ENCODE measurements at places on chromosomes 12 and 14. TPM values are rescaled to one million over a fixed set of nuclear protein-coding genes. Genes with fewer than 3 reads are reported as not detected.

CPNE6 gene
- not detected for total RNA-seq

FGF6 gene
- not detected for total RNA-seq

SPATS2 gene
- 14.0 TPM for total RNA-seq

ZFHX2 gene
- total RNA-seq: 0.73 TPM

CLECL1 gene
- total RNA-seq: not detected

PRR13 gene
- total RNA-seq: 61.2 TPM

HECTD4 gene
- total RNA-seq: 28.2 TPM

KCNC2 gene
- total RNA-seq: not detected

SALL2 gene
- 0.78 TPM for total RNA-seq

FGD4 gene
- 7.0 TPM for total RNA-seq

ATL1 gene
- total RNA-seq: 5.5 TPM

GLIPR1L1 gene
- total RNA-seq: not detected

LYZ gene
- total RNA-seq: not detected

EXOC3L4 gene
- not detected for total RNA-seq

TOMM20L gene
- not detected for total RNA-seq

EIF2S1 gene
- total RNA-seq: 179 TPM

MYO1H gene
- not detected for total RNA-seq

TAS2R43 gene
- total RNA-seq: 3.9 TPM

MYH6 gene
- total RNA-seq: not detected

INHBC gene
- under 0.01 TPM for total RNA-seq

PPP1R1A gene
- total RNA-seq: not detected

CFL2 gene
- total RNA-seq: 63.9 TPM

FAM161B gene
- 3.3 TPM for total RNA-seq

PPP4R4 gene
- total RNA-seq: 0.37 TPM

ABCC9 gene
- 5.9 TPM for total RNA-seq

CMAS gene
- 19.1 TPM for total RNA-seq

GZMB gene
- total RNA-seq: not detected

PMEL gene
- 0.78 TPM for total RNA-seq

ADAM21 gene
- total RNA-seq: 0.39 TPM

RTL1 gene
- total RNA-seq: not detected

B4GALNT3 gene
- total RNA-seq: not detected

INHBE gene
- not detected for total RNA-seq

SOS2 gene
- 14.0 TPM for total RNA-seq

DNAH10 gene
- total RNA-seq: 2.7 TPM

BMAL2 gene
- 38.7 TPM for total RNA-seq

PARP2 gene
- 8.1 TPM for total RNA-seq

TNFAIP2 gene
- 128 TPM for total RNA-seq

PLBD1 gene
- total RNA-seq: 1.4 TPM

LRCOL1 gene
- total RNA-seq: not detected

POTEG gene
- total RNA-seq: not detected

CNIH1 gene
- 109 TPM for total RNA-seq

SPX gene
- total RNA-seq: under 0.01 TPM

TMCC3 gene
- total RNA-seq: 2.2 TPM

CERS5 gene
- total RNA-seq: 22.1 TPM

Data from subcutaneous preadipocyte (primary cell).